Pulmonary artery endothelial cell (primary cell): ENCODE measurements at places on chromosomes 12 and 14. TPM values are rescaled to one million over a fixed set of nuclear protein-coding genes. Genes with fewer than 3 reads are reported as not detected.

C1QL4 gene
- 0.04 and 0.13 TPM in 2 replicates for total RNA-seq

KLHDC1 gene
- 1.2 and 2.0 TPM in 2 replicates for total RNA-seq

MYH6 gene
- total RNA-seq: not detected in 2 replicates

PLCZ1 gene
- total RNA-seq: 0.20 TPM in 1 of 2 replicates, not detected in the other

TMCC3 gene
- 19.9 and 30.7 TPM in 2 replicates for total RNA-seq

DNAI7 gene
- total RNA-seq: not detected in 2 replicates

RNASE7 gene
- not detected in 2 replicates for total RNA-seq
